Activated naive CD4-positive, alpha-beta T cell (primary cell): ENCODE measurements at places on chromosomes 12 and 14.

- DNase-seq: no peak
Measured at GRCh38 chr14:100303179-100303578, 3.1 kb downstream of the SLC25A29 start.

- DNase-seq: no peak
Measured at GRCh38 chr12:132772606-132773005, 11.0 kb upstream of the ANKLE2 start.

DNA sequence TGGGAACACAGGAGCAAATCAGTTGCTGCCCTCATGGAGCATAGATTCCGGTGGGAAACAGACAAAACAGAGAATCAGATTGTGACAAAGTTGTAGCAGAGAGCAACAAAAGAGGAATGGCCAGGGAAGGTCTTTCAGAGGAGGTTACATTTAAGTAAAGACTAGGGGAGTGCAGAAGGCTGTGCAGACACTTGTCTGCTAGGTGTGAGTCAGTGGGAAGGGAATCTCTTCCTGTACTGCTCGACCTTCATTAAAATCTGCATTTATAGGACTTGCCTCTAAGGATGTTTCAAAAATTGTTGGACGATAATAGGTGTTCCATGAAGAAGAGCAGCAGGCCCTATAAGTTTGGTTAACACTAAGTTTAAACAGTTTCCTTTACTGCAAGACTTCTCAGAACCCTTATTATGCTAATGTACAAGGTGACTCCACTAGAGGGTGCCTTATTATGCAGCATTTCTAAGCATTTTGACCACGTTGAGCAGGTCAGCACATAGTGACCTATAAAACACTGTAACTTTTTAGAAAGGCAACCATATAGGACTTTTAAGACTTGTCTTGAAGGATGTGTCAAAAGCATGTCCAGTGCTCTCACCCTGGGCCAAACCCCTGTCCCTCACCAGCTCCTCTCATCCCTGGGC lies 91.8 kb upstream of the RIC8B start:
- DNase-seq: no peak

- no peak for DNase-seq
Measured at GRCh38 chr12:26469421-26470180, 274.2 kb downstream of the SSPN start.

DNA sequence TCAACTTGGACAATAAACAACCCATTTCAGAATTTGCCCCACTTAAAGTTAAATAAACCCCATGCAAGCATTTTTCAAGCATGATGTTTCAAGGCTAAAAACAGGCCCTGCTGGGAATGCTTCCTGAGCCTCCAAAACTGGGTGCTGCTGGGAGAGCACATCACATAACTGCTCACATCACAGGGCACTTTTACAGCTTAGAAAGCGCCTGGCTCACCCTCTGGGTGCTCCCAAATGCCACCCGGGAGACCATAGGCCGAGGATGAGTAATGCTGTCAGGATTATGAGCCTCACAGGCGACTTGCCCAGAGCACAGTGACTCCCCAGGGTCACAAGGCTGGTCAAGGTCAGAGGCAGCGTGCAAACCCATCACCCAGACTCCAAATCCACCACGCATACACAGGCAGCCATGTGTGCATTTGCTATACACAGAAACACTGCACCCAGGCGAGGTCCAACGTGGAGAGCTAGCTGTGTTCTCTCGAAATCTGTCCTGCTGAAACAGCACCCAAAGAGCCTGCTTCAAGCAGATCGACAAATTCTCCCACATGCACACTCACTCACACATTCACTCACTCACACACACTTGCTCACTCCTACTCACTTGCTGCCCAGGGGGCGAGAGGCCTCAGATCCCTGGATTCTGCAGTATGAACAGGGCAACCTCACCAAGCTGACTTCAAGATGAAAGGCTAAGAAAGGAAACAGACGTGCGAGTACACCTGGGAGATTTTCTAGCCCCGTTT lies 58.7 kb downstream of the ITPK1 start:
- no peak for DNase-seq

- no peak for DNase-seq
Measured at GRCh38 chr12:54719691-54720090, 71.5 kb upstream of the DCD start.
